ENCODE measurements at places on chromosomes 5 and 9. TPM values are rescaled to one million over a fixed set of nuclear protein-coding genes. Genes with fewer than 3 reads are reported as not detected.

DMAC1 gene
- polyA plus RNA-seq = 18.7 TPM

VDAC1 gene
- 218 TPM for polyA plus RNA-seq

FGF18 gene
- not detected for polyA plus RNA-seq

KIF24 gene
- polyA plus RNA-seq = under 0.01 TPM

AQP3 gene
- 1.6 TPM for polyA plus RNA-seq

GRM6 gene
- not detected for polyA plus RNA-seq

SNCB gene
- polyA plus RNA-seq = not detected

CAVIN4 gene
- not detected for polyA plus RNA-seq

DNA sequence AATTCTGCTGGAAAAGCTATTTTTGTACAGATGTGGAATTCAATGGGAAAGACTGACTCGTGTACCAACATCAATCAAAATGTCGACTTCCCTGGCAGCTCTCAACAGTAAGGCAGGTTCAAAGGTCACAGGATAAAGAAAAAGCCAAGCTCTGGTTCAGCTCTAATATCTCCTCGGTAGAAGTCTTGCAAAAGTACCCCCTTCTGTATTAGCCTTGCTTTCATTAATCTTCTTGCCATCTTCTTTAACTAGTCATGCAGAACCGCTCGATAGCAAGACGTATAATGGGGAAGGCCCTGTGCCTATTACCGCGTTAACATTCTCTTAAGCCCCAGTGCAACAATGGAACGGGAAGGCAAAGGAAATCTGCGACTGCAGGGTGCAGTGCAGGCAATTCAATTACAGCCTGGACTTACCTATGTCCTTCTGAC is 201.2 kb downstream of the GAPVD1 start:
- DNase-seq = no peak

- no peak for DNase-seq
These were observed 15.4 kb downstream of the SFXN1 start for GRCh38 chr5:175493726-175494125.

- no peak for DNase-seq
These were observed 151.9 kb downstream of the INSYN2B start for GRCh38 chr5:169828385-169828784.

DNA sequence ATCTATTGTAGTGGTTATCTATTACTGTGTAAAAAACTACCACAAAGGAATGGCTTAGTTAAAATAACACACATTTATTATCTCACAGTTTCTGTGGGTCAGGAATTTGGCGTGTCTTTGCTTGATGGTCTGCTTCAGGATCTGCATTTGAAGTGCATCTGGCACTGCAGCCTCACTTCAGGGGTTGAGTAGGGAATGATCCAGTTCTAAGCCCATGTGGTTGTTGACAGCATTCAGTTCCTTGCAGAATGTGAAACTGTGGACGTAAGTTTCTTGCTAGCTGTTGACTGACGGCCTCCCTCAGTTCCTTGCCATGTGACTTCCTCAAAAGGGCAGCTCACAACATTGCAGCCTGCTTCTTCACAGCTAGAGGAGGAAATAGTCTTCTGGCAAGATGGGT is 2.1 kb upstream of the OGN start:
- peak; percentile 69 for DNase-seq

GRCh38 chr5:68259700-68260099 is 44.1 kb downstream of the PIK3R1 start:
- DNase-seq = no peak

DNA sequence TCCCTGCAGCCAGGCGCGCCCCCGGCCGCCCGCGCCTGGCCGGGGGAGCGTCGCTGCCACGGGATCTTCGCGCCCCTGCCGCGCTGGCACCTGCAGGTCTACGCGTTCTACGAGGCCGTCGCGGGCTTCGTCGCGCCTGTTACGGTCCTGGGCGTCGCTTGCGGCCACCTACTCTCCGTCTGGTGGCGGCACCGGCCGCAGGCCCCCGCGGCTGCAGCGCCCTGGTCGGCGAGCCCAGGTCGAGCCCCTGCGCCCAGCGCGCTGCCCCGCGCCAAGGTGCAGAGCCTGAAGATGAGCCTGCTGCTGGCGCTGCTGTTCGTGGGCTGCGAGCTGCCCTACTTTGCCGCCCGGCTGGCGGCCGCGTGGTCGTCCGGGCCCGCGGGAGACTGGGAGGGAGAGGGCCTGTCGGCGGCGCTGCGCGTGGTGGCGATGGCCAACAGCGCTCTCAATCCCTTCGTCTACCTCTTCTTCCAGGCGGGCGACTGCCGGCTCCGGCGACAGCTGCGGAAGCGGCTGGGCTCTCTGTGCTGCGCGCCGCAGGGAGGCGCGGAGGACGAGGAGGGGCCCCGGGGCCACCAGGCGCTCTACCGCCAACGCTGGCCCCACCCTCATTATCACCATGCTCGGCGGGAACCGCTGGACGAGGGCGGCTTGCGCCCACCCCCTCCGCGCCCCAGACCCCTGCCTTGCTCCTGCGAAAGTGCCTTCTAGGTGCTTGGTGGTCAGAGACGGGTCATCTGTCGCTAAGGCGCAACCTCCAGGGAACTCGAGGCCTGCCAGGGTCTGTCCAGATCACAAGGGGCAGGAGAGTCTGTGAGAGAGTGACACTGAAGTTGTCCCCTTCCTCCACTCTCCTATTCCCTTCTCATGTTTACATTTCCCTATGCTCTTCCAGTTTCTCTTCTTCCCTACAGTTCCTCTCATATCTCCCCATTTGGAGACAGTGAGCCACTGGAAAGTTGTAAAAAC is 1.3 kb downstream of the GPR150 start:
- no peak for DNase-seq

DNA sequence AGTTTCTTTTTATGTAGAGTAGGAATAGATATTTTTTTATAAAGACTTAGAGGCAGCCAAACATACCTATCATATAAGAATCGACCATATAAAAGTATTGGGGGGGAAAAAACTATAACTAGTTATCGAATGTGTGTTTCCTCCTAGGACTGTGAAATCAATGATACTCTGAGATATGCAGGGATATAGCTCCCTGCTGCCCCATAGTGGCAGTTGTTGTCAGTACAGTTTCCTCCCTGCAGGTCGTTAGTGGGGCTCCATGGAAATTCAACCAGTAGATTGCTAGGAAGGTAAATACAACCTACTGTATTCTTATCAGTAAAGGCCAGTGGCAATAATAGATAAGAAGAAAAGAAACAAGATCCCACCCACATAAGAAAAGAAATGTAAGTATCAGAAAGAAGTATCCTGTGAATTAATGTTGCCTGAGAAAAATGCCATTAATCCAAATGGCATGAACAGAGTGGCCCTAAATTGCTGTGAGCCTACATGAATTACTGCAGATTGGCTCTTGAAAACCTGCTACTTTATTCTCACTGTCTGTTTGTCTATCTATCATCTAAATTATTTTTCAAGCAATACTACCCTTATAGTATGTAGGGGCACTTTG is 136.9 kb upstream of the FBN2 start:
- no peak for DNase-seq

DNA sequence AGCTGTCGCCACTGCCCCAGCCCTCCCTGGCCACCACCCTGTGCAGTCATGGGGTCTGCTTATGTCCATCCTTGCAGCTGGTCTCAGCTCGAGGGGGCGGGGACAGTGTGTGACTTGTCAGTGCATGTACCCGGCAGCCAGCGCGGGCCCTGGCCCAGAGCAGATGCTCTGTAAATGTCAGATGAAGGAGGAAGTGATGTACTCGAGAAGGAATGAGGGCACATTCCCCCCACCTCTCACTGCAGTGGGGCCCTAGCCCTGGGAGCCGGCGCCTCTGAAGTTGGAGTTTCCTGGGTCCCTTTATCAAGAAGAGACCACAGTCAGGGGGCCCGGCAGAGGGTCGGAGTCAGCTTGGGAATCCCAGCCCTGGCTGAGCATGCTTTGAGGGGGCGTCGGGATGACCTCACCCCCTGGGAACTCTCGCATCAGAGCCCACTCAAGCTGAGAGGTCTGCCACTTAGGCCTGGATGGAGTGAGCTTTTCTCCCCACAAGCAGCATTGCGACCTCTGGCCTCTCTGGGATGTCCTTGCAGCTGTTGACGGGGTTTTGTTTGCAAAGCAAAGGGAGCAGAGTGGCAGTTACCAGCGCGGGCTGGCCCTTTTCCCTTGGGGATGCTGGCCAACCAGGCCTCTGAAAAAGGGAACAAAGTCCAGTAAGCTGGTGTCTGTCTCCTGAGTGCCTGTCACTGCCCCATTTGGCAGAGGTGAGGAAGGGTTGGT is 19.0 kb downstream of the NEURL1B start:
- peak; percentile 98 for DNase-seq

- DNase-seq = no peak
These were observed 564 bp upstream of the TOR2A start for GRCh38 chr9:127735530-127736185.

DNA sequence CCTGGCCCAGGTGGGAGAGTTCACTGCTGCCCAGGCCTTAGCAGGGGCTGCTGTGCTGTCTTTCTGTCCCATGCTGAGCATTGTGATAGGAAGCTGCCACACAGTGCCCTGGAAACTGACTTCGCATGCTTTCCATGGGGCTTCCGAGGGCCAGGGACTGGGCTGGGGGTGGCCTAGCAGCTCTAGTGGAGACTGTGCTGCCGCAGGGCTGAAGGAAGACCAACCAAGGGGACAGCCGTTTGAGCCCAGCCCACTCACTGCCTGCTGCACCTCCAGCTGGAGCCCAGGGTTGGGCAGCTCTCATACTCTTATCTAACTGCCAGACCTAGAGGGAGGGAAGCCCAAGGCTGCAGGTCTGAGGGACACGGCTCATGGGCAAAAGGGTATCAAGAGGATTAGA is 79.2 kb downstream of the RGS3 start:
- peak; percentile 49 for DNase-seq

GRCh38 chr5:100026606-100027005 is 508.6 kb upstream of the FAM174A start:
- no peak for DNase-seq

- no peak for DNase-seq
These were observed 43.5 kb downstream of the ANKDD1B start for GRCh38 chr5:75654693-75655295.

GRCh38 chr9:115999498-115999897 is 154.1 kb upstream of the PAPPA start:
- no peak for DNase-seq

DNA sequence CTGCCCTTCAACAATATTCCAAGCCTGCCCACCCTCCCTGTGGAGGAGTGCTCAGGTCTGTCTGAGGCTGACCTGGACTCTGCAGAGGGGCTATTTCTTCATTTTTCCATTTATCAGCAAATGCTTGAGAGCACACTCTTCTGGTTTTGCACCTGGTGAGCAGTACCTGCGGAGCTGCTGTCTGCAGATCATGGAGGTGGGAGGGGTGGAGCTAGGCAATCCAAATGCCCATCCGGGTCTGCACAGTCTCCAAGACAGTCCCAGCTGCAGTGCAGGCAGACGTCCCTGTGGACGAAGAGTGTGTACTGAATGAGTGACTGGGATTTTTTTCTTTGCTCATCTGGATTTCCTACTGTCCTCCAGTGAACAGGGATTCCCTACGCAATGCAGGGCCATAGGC is 239.8 kb downstream of the IRX2 start:
- no peak for DNase-seq

DNA sequence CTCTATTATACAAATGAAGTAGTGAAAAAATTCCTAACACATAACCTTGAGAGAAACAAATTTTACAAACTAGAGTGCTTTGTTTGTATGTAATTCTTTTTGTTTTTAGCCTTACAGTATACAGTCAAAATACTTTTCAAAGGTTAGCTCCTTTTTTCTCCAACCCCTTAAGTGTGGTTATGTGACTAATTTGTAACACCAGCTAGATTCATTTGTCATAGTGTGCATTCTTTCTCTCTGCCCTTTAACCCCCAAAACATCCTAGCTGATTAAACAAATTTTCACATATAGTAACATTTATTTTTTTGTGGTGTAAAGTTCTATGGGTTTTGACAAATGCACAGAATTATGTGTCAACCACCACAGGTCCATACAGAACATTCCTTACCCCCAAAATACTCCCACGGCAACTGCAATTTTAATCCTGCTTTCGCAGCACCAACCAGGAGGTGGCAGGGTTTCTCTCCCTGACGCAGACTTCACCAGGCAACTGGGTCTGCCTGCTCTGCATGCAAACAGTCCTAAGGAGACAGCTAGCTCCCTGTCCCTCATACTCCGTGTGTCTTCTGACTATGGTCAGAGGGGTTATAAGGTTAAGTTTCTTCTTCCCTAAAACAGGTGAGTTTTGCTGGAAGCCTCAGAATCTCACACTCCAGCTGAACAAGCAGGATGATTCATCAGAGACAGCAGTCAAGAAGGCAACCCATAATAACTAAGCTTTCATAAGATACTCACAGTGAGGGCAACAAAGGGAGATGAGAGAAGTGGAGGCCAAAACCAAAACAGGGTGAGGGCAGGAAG is 44.5 kb upstream of the NR5A1 start:
- DNase-seq = no peak

- DNase-seq = no peak
These were observed 59.4 kb upstream of the RAPGEF1 start for GRCh38 chr9:131799177-131799823.

- no peak for DNase-seq
These were observed 131.6 kb downstream of the GABRB2 start for GRCh38 chr5:161414896-161415295.

GRCh38 chr5:90398726-90399125 is 10.8 kb downstream of the CETN3 start:
- DNase-seq = no peak

Measured in sigmoid colon (tissue), 7 donors.